ENCODE measurements at places on chromosomes 5 and 9. TPM values are rescaled to one million over a fixed set of nuclear protein-coding genes. Genes with fewer than 3 reads are reported as not detected.

- DNase-seq = peak; percentile 85
These were observed 143.6 kb downstream of the LHFPL2 start for GRCh38 chr5:78504704-78505677.

DNA sequence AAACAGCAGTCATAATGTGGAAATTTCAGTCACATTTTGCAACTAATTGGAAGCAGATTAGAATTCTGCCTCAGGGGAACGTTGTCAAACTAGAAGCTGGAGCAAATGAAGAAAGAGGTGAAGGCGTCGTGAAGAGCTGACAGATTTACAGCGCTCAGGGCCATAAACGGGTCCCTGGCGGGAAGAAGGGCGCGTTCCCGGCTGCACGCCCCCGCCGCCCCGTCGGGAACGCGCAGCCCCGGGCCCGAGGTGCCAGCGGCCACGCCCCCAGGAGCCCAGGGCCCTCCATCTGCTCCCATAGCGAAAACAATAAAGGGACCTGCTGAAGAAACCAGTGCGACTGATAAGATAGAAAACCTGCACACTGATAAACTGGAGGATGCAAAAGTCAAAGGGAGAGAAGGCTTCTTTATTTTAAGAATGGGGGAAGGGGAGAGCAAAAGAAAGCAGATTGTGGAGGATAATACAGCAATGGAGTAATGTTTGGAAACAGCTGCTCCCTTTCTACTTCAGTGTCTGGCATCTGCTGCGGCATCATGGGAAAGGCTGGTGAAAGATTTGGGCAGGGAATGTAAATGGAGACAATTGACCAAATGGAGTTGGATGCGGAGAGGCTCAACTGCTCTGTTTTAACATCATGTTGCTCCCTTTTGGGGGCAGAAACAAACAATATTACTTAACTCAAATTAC lies 11.1 kb downstream of the ZNF608 start:
- no peak for DNase-seq

PCDHGA5 gene
- total RNA-seq = 0.58 TPM

FBXL17 gene
- total RNA-seq = 11.6 TPM
